Activated CD4-positive, alpha-beta T cell treated with anti-CD3 and anti-CD28 coated beads, Interleukin-2, amount 10 ng/mL, durations not matched to agents 7 days and 5 days (primary cell): ENCODE measurements at places on chromosomes 1 and 21. TPM values are rescaled to one million over a fixed set of nuclear protein-coding genes. Genes with fewer than 3 reads are reported as not detected.

HUNK gene
- total RNA-seq, result 0.17 TPM

DNA sequence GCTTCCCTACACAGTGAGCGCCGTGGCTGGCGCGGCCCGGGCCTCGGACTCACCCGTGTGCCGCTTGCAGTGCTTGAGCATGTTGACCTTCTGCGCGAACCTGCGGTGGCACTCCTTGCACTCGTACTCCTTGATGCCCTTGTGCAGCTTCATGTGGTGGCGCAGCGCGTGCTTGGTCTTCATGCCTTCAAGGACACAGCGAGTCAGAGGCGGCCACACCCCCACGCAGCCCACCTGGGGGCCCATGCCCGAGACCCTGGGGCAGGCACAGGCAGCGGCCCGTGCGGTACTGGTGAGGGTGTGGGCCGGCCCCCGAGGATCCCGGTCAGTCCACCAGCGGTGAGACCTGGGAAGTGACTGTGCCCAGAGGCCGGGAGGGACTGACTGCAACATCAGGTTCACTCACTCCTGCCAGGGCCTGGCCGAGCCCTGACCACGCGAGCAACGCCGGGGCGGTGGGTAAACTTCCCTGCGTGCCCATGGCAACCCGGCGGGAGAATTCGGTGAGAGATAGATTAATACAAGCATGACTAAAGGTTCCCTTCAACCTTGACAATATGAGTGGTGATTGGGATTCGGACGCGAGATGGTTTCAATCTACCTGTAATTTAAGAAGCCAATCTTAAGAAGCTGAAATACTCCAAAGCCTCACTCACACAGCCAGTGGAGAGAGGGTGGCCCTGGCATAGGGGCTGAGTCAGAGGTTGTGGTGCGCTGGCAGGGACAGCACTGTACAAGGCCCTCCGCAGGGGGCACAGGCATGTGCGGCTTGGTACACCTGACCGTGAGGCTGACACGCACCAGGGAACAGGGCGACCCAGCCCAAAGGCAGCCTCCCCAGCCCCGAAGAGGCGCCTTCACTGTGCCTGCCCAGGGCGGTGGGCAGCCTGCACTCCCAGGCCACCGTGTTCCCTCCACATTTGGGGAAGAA lies 49.1 kb upstream of the RIPK4 start:
- H3K27me3 ChIP-seq, result no peaks in the 10 kb centered on the region
- no peak for DNase-seq
- H3K36me3 ChIP-seq, result peaks cover 2% of the 10 kb centered on the region

RNU1-4 gene
- 2,477 TPM for total RNA-seq

DNA sequence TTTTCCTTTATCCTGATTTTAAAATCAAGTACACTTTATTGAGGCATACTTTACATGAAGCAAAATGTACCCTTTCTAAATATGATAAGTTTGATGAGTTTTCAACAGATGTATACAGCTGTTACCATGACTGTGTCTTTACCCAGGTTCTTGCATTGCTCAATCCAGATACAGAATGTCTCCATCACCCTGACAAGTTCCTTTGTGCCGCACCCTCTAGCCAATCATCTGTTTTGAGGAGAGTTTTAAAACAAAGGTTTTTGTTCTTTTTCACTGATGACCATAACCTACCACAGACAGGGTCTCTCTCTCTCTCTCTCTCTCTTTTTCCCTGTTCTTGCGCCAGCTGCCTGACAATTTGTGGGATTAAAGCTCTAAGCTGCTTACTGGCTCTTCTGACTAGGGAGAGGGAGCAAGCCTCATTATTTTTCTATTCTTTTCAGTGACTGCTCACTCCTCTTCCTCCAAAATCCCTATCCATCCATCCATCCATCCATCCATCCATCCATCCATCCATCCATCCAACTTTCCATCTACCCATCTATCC lies 1.2 kb upstream of the KCNE1 start:
- H3K27ac ChIP-seq, result no peak overlapping the region
- peaks cover 15% of the 10 kb centered on the region for H3K4me1 ChIP-seq
- no peaks in the 10 kb centered on the region for H3K36me3 ChIP-seq
- H3K4me3 ChIP-seq, result no peak overlapping the region
- H3K27me3 ChIP-seq, result no peaks in the 10 kb centered on the region
- DNase-seq, result no peak

DNA sequence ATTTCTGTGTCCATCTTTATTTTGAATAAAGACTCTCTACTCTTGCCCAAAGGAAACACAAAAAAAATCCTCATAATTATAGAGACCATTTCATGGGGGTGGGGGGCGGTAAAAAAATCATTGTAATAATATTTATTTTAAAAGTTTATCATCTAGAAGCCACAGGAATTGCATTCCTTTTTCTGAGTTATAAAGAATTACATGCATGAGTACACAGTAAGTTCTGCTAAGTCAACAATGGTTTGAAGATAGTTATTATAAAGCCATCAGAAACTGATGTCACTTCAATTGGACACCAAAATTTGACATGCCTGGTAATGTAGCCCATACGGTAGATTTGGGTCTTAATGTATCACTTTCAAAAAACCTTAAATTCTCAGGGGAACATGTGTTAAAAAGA lies 478.1 kb upstream of the NR5A2 start:
- H3K27ac ChIP-seq, result no peak overlapping the region
- no peak for DNase-seq
- H3K4me3 ChIP-seq, result no peak overlapping the region
- H3K27me3 ChIP-seq, result peaks cover 4% of the 10 kb centered on the region
- H3K36me3 ChIP-seq, result no peaks in the 10 kb centered on the region
- no peaks in the 10 kb centered on the region for H3K4me1 ChIP-seq
